ENCODE measurements at places on chromosomes 7 and 10.

DNA sequence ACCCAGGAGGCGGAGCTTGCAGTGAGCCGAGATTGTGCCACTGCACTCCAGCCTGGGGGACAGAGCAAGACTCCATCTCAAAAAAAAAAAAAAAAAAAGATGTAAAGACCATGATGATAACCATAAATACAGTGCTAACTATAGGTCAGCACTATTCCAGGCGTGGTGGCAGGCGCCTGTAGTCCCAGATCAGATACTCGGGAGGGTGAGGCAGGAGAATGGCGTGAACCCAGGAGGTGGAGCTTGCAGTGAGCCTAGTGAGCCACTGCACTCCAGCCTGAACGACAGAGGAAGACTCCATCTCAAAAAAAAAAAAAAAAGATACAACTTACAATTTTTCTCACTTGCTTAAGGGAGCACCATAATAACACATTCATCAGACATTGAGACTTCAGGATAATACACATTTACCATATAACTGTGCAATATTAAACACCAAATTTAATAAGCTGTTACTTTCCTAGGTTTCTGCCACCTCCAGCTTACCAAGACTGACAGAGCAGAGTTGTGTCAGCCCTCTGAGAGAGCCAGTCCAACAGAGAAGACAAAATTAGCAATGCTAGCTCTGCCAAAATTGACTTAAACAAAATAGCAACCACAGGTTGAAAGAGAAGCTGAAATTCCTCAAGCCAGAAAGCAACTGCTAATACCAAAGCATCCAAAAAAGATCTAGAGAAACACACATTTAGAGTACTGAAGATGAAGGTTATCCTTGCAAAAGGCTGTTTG, 8.2 kb downstream of the DNA2 start:
- DNase-seq, result no peak

GRCh38 chr10:79347226-79347893, at the start of gene PPIF:
Gene PPIF (plus strand): TSS chr10:79347469. CDS start chr10:79347549, 80 bp downstream.
- DNase-seq, result peak; percentile 93

- peak; percentile 24 for DNase-seq
Measured at GRCh38 chr7:29563590-29564495, at the start of gene PRR15. Gene PRR15 (plus strand): TSS chr7:29563835. CDS start chr7:29566330, 2,495 bp downstream.

GRCh38 chr7:7375538-7375937, 160.1 kb downstream of the COL28A1 start:
- DNase-seq, result no peak

DNA sequence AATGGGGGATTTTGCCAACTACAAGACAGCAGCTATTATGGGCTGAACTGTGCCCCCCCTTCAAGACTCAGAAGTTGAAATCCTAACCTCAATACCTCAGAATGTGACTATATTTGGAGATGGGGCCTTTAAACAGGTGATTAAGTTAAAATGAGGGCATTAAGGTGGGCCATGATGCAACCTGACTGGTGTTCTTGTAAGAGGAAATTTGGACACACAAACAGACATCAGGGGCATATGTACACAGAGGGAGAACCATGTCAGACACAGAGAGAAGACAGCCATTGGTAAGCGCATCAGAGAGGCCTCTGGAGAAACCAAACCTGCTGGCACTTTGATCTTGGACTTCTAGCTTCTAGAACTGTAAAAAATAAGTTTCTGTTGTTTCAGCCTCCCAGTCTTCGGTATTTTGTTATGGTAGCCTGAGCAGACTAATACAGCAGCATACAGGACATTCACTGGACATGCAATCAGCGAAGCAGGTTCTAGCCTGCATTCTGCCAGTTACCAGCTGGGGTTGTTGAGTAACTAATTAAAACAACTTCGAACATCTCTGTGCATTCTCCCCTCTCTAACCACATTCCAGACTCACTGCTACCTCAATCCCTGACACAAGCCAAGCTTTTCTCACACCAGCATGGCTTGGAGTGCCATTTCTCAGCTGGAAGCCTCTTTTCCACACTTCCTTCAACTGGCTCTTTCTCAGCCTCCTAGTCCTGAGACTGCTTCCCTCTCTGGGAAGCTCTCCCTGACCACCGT, 141.4 kb downstream of the DOCK4 start:
- DNase-seq, result no peak

DNA sequence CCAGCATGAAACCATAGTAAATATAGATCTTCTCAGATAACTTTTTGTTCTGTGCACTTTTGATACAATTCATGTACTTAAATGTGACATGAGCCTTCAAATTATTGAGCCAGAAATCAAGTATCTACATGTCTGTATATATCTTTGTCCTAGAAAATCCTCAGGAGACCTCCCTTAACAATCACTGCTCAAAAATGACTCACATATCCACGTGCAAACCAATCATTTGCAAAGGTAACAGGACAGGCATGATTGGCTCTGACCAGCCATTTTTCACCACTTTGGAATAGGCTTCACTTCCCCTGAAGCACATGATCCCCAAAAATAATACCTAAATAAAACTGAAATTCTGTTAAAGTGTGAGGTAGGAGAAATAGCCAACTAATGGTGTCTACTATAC, 902.5 kb downstream of the PCDH15 start:
- DNase-seq, result no peak

DNA sequence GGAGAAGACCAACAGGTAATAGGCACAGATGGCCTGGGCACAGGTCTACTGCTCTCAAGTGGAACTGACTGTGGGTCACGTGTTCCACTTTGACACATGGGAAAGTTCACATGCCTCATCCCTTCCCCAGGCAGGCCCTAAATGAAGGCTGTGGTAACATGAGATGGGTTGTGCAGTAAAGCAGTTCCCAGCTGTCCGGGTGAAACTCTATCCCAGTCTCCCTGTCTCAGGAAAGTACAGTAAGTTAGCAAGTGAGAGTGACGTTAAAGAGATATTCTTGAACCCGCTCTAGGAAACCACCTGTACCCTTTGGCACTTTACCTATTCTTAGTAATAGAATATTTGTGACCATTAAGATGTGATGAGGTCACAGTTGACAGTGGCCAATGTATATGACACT, 343.7 kb upstream of the AOAH start:
- no peak for DNase-seq

All from astrocyte of the spinal cord (primary cell).